CD4-positive, alpha-beta T cell treated with Interleukin-6 for 4 hours (primary cell): ENCODE measurements at places on chromosomes 1 and 21.

DNA sequence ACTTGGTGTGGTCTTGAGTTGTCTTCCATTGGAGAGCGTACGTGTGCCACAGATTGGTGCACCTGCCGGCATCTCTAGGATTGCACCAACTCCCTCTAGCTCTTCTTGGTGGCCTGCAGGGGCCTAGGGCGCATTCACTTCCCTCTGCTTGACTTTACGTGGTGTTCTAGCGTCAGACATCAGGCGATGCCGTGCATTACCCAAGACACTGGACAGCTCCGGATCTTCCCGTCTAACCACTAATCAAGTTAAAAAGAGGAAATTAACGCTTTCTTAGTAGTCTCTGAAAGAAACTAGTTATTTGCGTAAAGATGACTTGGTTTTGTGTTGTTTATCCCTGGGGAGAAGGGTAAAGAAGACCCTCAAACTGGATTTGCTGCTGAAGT, 510 bp upstream of the IL10RB start:
- DNase-seq: peak; percentile 43

GRCh38 chr1:111735321-111735720, 3.9 kb downstream of the INKA2 start:
- no peak for DNase-seq

DNA sequence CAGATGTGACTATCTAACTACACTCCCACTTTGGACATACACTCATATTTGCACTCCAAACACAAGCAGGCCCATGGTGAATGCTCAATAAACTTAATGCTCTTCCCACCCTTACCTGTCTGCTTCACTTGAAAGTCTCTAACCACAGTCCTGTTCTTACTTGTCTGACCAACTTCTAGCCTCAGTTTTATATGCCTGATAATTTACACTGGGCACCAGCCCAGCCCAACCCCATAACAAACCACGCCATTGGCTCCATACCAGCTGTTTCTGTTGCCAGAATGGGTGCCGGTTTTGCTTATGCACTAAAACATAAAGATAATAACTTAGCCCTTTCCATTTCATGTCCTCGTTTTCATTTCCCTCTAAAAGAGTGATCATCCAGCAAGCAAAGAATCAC, 395.4 kb downstream of the NTNG1 start:
- DNase-seq: no peak

DNA sequence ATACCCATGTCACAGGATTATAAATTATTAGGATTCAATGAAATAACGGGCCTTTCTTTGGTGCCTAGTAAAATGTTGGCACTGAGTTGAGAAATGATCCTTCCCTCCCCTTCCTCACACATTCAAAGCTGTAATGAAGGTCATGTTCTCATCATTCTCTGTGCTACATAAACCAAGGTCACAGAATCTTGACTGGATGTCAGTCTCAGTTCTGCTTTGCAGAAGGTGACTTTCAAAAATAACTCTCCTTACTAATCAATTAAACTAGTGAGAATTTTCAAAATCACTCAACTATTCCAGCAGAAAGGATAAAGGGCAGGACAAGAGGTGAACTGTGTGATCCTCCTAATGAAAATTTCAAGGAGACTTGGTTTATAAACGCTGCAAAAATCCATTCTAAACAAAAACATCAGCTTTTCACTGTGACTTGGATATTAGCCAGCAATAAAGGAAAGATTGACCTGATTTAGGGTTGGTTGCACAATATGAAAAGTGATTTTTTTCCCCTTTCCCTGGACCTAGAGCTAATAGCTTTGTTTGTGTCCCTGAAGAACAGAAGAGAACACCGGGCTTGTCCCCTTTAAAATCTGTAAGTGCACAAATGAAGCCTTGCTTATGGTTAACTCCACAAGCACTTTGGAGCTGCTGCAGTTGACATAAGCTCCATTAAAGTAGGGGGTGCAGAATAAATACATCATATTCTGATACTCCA, 120.1 kb downstream of the SEC16B start:
- no peak for DNase-seq

DNA sequence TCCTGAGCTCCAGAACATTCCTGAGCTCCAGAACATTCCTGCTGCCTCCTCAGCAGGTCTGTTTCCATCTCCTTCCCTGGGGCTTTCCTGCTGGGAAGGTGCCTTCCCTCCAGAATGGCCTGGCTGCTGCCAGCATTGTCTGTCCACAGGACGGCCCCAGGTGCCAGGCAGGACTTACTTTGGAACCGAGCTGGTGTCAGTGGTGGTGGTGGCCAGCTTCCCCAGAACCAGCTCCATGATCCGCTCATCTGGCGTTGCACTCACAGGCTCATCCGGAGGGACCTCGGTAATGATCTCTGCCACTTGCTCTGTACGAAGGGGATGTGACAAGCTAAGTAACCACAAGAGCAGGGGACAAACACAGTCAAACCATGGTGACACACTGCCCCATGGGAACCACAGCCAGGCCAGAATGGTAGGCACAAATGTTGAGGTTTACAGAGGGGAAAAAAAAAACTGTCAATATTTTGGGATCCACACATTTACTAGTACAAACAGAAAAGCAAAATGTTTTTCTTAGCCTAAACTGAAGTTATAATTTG, 41.3 kb downstream of the PRDM15 start:
- DNase-seq: no peak

- no peak for DNase-seq
These were observed 42.2 kb upstream of the SELENON start for GRCh38 chr1:25757846-25758185.

GRCh38 chr1:159916242-159917051, 8.9 kb downstream of the TAGLN2 start:
- no peak for DNase-seq

GRCh38 chr1:112298558-112298957, 97.5 kb upstream of the CTTNBP2NL start:
- peak; percentile 24 for DNase-seq

DNA sequence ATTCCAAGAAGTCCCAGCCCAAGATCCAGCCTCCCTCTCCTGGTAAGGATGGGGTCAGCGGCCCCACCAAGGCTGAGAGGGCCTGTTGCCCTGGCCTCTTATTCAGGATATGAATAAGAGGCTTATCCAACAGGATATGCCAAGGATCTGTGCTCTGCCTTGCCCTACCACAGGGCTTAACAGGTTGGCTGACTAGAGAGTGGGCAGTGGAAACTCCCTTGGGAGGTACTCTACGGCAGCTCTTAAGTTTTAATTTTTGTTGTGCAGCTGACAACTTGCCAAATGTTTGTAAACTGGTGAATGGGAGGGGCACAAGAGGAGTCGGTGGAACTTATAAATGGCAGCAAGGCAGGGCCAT, 16.5 kb upstream of the PIGV start:
- no peak for DNase-seq

DNA sequence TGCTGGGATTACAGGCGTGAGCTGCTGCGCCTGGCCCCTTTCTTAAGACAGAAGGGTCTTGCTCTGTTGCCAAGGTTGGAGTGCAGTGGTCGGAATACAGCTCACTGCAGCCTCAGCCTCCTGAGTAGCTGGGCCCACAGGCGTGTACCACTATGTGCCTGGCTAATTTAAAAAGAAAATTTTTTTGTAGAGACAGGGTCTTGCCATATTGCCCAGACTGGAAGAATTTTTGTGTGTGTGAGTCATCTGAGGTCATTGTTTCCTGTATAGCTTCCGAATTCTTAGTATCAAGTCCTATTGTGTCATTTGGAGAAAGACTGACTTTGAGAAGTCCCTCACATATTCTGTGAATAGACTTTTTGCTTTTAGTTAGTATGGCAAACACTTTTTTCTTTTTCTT, 4.7 kb downstream of the SZRD1 start:
- DNase-seq: no peak

DNA sequence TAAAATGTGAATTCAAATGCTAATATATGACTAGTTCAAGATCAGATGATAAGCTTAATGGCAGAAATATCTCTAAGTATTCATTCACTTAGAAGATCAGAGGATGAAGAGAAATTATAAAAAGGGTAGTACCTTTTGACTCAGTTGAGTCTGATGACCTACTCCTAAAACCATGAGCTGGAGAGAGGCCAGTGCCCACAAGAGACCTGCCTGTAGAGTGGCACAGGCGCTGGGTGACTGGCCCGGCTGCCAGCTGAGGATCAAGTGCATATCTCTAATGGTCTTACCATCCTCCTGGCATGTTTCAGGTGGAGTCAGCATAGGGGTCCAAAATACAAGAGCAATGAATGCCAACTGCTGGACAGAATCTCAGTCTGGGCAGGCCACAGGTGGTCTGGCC, 14.1 kb downstream of the DDAH1 start:
- DNase-seq: no peak

DNA sequence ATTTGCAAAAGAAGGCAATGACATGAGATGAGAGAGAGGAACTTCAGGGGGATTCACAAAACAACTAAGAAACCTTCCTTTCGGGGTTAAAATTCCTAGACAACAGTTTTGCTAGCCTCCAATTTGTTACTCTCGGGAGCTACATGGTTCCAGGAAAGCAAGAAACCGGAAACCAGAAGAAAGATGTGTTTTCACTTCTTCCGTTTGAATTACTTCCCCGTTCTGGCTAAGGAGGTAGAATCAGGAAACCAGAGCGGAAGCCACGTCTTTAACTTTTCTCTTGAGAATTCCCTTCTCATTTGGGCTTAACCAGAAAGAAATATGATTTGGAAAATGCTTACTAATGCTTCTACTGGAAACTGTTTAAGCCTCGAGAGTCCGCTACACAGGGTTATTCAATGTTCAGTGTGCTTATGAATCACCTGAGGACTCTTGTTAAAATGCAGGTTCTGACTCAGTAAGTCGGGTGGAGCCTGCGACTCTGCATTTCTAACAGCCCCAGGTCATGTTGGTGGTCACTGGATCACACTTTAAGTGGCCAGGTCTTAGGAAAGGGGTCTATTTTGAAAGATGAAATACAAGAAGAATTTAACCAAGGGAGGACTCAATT, 43.5 kb upstream of the MCOLN3 start:
- DNase-seq: no peak

DNA sequence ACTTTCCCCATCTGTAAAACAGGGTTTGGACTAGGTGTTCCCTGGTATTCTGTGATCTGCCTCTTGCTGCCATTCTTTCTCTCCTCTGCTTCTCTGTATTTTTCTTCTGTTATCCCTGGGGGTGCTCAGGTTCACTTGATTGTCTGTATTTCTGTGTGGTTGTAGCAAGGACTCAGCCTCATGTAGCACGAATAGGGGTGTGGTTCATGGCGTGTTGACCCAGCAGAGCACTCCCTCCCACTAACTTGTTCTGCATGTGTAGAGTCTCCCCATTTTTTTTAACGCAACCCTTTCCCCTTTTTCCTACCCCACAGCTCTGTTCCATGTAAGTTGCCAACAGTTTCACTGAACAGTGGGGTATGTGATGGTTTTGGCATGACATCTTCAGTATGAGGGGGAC, 1.2 kb upstream of the BNIPL start:
- DNase-seq: no peak
